ENCODE measurements at places on chromosomes 6 and 20. TPM values are rescaled to one million over a fixed set of nuclear protein-coding genes. Genes with fewer than 3 reads are reported as not detected.
A peak's percentile ranks its signal among the peaks of the same experiment; 100 is the strongest.

DNA sequence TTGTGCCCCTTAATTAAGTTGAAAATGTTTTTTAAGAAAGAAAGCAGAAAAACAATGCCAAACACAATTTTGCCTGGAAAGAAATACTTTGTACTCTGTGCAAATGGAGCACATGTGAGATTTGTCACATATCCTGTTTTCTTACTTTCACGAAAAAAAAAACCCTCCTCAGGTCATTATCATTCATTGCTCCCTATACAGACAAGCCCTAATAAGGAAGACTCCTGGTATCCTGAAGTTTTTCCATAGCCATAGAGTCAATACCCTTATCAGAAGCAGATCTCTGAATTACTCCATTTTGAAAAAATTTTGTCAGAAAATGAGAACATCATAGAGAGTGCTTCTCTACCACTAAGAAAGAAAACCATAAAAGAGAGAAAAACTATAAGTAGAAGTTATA is 14.0 kb upstream of the NT5E start:
- no peak for DNase-seq
- no peaks in the 10 kb centered on the region for H3K4me1 ChIP-seq
- no peaks in the 10 kb centered on the region for H3K27me3 ChIP-seq
- no peak overlapping the region for H3K27ac ChIP-seq

GRCh38 chr6:72406517-72406916 is 215.3 kb upstream of the KCNQ5 start:
- no peak overlapping the region for H3K4me3 ChIP-seq
- no peak overlapping the region for H3K27ac ChIP-seq
- no peaks in the 10 kb centered on the region for H3K27me3 ChIP-seq
- DNase-seq = no peak
- no peaks in the 10 kb centered on the region for H3K4me1 ChIP-seq
- no peaks in the 10 kb centered on the region for H3K36me3 ChIP-seq

DNA sequence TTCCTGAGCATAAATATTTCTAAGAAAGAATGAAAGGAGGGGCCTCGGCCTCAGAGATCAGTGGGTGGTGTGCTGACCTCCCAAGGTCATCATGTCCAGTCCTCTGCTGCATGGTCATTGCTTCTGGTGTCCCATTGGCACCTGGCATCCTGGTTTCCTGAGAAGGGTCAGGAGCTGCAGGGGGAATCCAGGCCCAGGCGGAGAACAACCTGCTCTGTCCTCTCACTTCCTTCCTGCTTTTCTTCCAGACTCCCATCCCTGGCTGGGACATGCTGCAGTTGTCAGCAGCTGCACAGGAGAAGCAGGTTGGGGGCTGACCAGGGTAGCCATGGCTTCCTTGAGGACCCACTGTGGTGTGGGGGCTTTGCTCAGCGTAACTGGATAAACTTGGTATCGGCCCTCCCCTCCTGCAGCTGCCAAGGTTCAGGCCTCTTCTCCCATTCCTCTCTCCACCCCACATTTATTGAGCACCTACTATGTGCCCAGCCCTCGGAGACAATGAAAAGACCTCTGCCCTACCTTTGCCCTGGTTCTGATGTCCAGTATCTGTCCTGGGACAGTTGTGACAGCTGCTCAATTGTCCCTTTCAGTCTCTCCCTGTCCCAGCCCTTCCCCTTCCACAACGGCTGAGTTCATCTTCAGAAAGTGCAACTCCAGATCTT is 155.2 kb downstream of the CEBPB start:
- DNase-seq = no peak
- no peak overlapping the region for H3K4me3 ChIP-seq
- no peak overlapping the region for H3K27ac ChIP-seq
- no peaks in the 10 kb centered on the region for H3K36me3 ChIP-seq
- H3K4me1 ChIP-seq = peaks cover 9% of the 10 kb centered on the region

DNA sequence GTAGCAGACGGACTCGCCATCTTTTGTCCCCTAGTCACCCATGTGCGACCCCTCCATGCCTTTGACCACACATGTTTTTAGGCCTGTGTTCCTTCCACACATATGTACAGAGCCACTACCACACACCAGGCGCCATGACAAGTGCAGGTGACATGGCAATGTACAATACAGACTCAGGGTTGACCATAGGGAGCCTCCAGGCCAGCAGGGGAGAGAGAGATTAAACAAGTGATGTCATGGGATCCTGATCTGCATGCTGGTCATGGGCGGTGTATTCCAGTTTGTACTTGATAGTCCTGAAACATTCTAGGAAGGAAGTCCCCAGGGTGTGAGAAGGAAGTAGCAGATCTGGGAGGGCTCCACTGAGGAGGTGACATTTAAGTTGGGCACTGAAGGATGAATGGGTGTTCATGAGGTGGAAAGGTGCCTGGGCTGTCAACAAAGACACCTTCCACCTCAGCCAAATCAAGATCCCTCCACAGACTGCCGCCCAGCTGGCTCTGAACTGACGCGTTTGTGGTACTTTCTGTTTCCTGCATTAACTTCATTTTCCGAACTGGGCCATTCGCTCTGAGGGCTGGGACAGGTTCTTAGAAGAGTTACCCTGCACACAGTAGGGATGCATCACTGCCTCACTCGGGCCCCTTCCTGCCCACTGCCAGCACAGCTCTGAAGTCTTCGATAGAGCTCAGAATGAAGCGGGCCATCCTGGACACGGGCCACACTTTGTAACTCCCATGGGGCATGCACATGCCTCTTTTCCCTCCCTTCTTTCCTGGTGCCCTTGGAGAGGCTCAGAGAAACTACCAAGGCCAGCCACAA is 94.0 kb downstream of the NOL4L start:
- H3K27ac ChIP-seq = no peak overlapping the region
- no peak for DNase-seq
- H3K4me3 ChIP-seq = no peak overlapping the region
- H3K27me3 ChIP-seq = no peaks in the 10 kb centered on the region

DNA sequence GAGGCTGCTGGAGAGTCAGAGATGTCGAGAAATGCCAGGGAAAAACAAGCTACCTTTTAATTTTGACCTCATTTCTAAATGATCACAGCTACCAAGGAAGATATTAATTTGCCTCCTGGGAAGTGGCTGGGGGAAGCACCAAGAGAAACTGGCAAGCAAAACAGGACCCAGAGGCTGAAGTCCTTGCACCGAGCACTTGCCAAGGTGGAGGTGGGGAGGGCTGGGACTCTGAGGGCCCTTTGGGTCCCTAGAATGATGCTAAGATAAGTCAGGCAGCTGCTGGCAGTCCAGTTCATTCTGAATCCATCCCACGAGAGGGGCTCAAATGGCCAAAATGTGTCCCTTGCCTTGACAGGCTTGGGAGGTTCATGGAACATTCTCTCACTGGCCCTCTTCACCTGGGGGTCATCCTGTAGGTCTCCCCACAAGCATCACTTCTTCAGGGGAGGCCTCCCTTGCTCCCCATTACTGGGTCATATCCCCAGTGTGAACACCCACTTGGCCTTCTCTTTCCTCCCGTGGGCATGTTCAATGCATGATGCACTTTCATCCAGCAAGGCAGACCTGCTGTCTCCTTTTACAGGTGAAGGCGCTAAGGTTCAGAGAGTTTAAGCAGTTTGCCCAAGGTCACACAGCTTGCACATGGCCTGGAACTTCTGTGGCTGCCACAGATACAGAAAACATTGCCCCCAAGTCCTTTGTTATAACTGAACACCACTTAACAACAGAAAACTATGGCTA is 39.1 kb upstream of the BLCAP start:
- DNase-seq = no peak
- no peak overlapping the region for H3K27ac ChIP-seq
- peaks cover 50% of the 10 kb centered on the region for H3K27me3 ChIP-seq
- no peak overlapping the region for H3K4me3 ChIP-seq
- no peaks in the 10 kb centered on the region for H3K4me1 ChIP-seq

DNA sequence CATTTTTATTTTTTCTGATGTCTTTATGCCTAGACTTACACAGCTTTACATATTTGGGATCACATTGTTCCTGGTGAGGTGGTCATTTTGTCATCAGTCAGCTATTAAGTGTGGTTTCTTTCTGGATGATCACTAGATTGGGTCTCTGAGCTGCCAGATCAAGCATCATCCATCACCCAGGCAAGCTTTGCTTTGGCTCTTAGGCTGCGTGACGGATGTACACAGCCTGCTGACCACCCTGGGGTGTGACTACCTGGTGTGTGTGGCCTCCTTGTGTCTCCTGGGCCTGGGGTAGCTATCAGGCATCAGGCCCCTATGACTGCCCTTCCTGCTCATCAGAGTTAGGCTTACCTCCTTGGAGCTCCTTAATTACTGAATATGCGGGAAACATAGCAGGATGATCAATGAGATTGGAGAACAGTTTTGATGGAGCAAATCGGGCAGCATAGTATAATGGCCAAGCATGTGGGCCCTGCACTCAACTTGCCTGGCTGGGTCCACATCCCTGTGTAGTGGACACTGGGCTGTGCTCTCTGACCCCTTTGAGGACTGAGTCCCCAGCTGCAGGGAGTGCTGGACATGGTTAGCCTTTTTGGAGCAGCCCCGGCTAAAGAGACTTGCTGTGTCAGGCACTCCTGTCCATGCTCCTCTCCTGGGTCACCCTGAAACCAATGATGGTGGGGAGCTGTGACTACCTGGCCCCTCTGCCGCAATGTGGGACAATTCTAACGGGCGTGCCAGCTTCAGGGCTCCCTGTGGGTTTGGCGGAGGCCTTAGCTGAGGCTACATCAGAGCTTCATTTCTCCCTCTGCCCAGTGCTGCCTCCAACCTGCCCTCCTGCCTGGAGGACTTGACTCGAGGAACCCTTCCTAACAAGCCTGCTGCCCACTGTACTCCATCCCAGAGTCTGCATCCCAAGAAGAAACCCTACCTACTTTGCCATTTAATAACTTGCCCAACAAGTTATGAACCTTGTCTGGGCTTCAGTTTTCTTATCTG is 8.2 kb downstream of the DAAM2 start:
- no peaks in the 10 kb centered on the region for H3K36me3 ChIP-seq
- no peak overlapping the region for H3K27ac ChIP-seq
- peak; percentile 9 for DNase-seq
- peaks cover 27% of the 10 kb centered on the region for H3K4me1 ChIP-seq
- no peak overlapping the region for H3K4me3 ChIP-seq
- no peaks in the 10 kb centered on the region for H3K27me3 ChIP-seq

DNA sequence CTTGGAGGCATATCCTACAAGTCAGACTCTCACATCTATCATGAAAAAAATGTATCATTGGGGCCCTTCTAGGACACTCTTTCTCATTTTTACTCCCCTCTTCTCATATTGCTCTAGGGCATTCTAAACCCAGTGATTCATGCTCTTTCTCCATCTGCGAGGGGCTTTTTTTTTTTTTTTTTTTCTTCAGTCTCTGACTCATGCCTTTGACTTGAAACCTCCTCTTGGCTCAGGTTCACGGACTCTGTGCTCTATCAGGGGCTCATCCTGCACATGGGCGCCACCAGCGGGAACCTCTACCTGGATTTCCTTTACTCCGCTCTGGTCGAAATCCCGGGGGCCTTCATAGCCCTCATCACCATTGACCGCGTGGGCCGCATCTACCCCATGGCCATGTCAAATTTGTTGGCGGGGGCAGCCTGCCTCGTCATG is 17.8 kb downstream of the SLC22A1 start:
- H3K27me3 ChIP-seq = no peaks in the 10 kb centered on the region
- peak; percentile 86 for DNase-seq
- H3K4me1 ChIP-seq = peaks cover 21% of the 10 kb centered on the region
- no peak overlapping the region for H3K4me3 ChIP-seq
- peak overlapping the region; percentile 57 for H3K27ac ChIP-seq
- no peaks in the 10 kb centered on the region for H3K36me3 ChIP-seq

DNA sequence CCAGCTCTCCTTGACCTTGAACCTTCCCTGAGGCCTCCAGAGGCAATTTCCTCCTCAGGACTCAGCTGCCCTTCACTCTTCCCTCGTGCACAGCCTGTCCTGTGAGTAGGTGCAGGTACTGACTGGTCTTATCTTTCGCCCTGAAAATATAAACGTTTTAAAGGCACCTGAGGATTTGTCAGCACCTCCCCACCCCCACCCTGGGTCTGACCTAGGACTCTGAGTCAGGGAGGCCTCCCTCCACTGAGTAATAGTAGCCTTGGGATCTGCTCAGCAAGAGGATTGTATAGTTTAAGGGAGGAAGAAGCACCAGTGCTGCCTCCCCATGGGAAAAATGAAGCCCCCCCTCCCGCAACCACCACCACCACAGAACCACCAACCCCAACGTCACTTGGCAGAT is 54.6 kb downstream of the PPARD start:
- no peaks in the 10 kb centered on the region for H3K27me3 ChIP-seq
- peaks cover 2% of the 10 kb centered on the region for H3K36me3 ChIP-seq
- no peak overlapping the region for H3K4me3 ChIP-seq
- H3K27ac ChIP-seq = no peak overlapping the region
- H3K4me1 ChIP-seq = peaks cover 38% of the 10 kb centered on the region
- DNase-seq = no peak

- H3K4me3 ChIP-seq = no peak overlapping the region
- no peak for DNase-seq
- no peak overlapping the region for H3K27ac ChIP-seq
- H3K36me3 ChIP-seq = no peaks in the 10 kb centered on the region
- no peaks in the 10 kb centered on the region for H3K27me3 ChIP-seq
These were observed 452.9 kb downstream of the UTRN start for GRCh38 chr6:144737998-144738397.

DNA sequence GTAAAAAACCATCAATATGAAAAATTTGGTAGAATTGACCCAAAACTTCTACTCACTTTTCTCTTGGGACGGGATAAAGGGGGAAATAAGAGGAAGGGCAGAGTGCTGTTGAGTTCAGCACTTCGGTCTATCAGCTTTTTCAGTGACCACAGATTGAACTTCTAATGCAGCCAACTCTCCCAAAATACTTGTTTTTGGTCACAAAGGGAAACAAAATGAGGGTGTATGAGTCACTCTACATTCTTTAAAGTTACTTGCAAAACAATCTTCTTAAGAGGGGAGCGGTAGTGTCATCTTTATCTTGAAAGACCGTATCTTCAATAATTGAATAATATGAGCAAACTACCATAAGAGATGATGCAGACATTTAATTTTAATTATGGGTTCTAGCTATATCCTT is 661.3 kb downstream of the CD109 start:
- H3K4me3 ChIP-seq = no peak overlapping the region
- no peaks in the 10 kb centered on the region for H3K27me3 ChIP-seq
- H3K27ac ChIP-seq = no peak overlapping the region
- H3K4me1 ChIP-seq = no peaks in the 10 kb centered on the region
- DNase-seq = peak; percentile 52

GRCh38 chr6:72616406-72617015 is 5.4 kb upstream of the KCNQ5 start:
- peaks cover 16% of the 10 kb centered on the region for H3K4me1 ChIP-seq
- H3K36me3 ChIP-seq = no peaks in the 10 kb centered on the region

GRCh38 chr6:120569714-120570113 is 764.6 kb downstream of the TBC1D32 start:
- H3K4me3 ChIP-seq = no peak overlapping the region
- no peaks in the 10 kb centered on the region for H3K27me3 ChIP-seq
- no peak overlapping the region for H3K27ac ChIP-seq
- H3K36me3 ChIP-seq = no peaks in the 10 kb centered on the region

The FOXS1 gene
- total RNA-seq = 26.0 TPM

The PCSK2 gene
- total RNA-seq = not detected

The EFCAB8 gene
- 0.41 TPM for total RNA-seq

The PKIB gene
- total RNA-seq = 64.1 TPM

The SNPH gene
- total RNA-seq = 7.9 TPM

The MTCH1 gene
- total RNA-seq = 311 TPM

The HLA-B gene
- total RNA-seq = 2,082 TPM

Measured in astrocyte (in vitro differentiated cells and primary cell).